ENCODE measurements at places on chromosomes 11 and 22.

GRCh38 chr11:76825726-76826396 lies 34.9 kb upstream of the ACER3 start:
- no peak for DNase-seq

GRCh38 chr11:3153291-3153861 lies 11.7 kb downstream of the OSBPL5 start:
- DNase-seq, result no peak

- no peak for DNase-seq
Observed at GRCh38 chr22:38042488-38042790, 14.8 kb upstream of the PICK1 start.

- DNase-seq, result peak; percentile 43
Observed at GRCh38 chr11:11876458-11876857, 34.7 kb downstream of the USP47 start.

DNA sequence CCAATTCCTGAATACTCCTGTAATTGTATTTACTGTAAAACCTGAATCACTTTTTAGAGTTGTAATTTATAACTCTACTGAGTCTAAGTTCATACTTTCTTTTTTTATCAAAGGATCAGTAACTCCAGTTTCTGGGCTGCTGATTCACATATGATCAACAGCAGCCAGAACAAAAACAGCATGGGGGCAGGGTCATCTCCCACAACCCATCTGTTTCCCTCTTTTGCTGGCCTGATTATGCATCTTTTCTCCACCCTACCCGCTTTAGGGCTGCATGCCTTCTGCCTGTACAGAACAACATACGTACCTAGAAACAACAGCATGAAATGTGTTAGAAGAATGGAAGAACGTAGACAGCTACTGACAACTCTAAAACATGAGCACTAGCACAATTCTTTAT lies 76.0 kb downstream of the MRTFA start:
- DNase-seq, result no peak

DNA sequence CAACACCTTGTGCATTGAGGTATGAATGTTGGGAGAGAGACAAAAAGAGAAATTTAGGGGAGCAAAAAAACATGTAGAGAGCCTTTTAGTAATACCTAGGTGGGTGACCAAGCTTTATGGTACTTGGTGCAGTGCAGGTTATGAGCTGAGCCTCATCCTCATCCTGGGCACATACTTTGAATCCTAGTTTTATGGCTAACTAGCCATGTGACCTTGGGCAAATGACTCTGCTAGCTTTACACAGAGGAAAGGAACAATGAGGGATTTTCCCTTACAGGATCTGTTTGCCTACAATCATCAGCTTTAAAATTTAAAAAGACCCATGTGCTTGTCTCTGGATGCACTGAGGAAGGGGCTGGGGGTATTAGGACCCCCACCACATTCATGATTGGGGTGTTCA lies 187.8 kb upstream of the ISX start:
- no peak for DNase-seq
